ENCODE measurements at places on chromosomes 5 and 9.
A peak's percentile ranks its signal among the peaks of the same experiment; 100 is the strongest.

- peaks cover 6% of the 10 kb centered on the region for H3K27me3 ChIP-seq
- H3K27ac ChIP-seq, result peak overlapping the region; percentile 77
- H3K4me1 ChIP-seq, result peaks cover 32% of the 10 kb centered on the region
- DNase-seq, result peak; percentile 56
- peaks cover 8% of the 10 kb centered on the region for H3K36me3 ChIP-seq
- peak overlapping the region; percentile 11 for H3K4me3 ChIP-seq
Observed at GRCh38 chr9:88303721-88304451, 84.4 kb upstream of the SPIN1 start.

GRCh38 chr5:147509710-147510651 lies at the start of gene DPYSL3:
DPYSL3 (minus strand) TSS chr5:147510068; CDS start chr5:147509858, 210 bp downstream.
- H3K4me3 ChIP-seq, result no peak within 1 kb of the TSS
- H3K27me3 ChIP-seq, result peaks cover 27% of the 10 kb centered on the region
- H3K4me1 ChIP-seq, result peaks cover 5% of the 10 kb centered on the region
- DNase-seq, result no peak

- H3K27me3 ChIP-seq, result no peaks in the 10 kb centered on the region
- DNase-seq, result no peak
- H3K4me3 ChIP-seq, result no peak overlapping the region
- peak overlapping the region; percentile 70 for H3K27ac ChIP-seq
- H3K4me1 ChIP-seq, result peaks cover 5% of the 10 kb centered on the region
Observed at GRCh38 chr5:173689737-173690360, 73.4 kb upstream of the BOD1 start.

DNA sequence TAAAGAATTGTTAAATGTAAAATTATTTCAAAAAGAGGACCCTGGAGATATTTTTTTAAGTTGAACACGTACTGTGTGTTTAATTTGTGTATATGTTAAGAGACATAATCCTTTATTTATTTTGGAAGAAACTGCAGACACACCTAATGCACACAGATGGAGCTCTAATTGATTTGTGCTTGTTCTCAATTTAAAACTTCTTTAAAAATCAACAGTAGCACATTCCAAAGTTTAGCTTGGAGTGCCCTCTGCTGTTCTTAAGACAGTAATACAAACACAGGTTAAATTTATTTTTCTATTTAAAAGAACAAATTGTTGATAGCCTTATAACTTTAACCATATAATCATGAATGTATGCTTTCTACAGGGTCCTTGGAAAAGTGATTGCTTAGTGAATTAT lies 277.6 kb upstream of the ADAMTS16 start:
- H3K27ac ChIP-seq, result no peak overlapping the region
- DNase-seq, result no peak
- no peaks in the 10 kb centered on the region for H3K36me3 ChIP-seq
- H3K27me3 ChIP-seq, result no peaks in the 10 kb centered on the region
- no peaks in the 10 kb centered on the region for H3K4me1 ChIP-seq

DNA sequence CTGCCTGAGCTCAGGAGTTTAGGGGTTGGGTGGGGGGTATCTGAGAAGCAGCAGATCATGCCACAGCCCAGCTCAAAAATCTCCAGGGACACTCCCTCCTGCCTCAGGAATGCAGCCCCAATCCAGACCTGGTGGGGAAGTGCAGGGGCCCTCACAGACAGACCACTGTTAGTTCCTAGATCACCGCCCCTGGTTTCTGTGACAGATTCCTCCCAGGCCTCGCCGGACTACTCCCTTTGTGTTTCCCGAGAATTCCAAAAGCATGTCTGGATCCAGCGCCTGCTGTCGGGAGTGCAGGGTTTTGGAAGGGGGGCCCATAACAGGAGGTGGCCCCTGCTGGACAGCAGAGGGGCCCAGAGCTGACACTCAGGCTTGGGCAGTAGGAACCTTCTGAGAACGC lies 74.5 kb downstream of the CTSL start:
- H3K27me3 ChIP-seq, result no peaks in the 10 kb centered on the region
- H3K27ac ChIP-seq, result no peak overlapping the region
- peaks cover 7% of the 10 kb centered on the region for H3K4me1 ChIP-seq
- no peak overlapping the region for H3K4me3 ChIP-seq

DNA sequence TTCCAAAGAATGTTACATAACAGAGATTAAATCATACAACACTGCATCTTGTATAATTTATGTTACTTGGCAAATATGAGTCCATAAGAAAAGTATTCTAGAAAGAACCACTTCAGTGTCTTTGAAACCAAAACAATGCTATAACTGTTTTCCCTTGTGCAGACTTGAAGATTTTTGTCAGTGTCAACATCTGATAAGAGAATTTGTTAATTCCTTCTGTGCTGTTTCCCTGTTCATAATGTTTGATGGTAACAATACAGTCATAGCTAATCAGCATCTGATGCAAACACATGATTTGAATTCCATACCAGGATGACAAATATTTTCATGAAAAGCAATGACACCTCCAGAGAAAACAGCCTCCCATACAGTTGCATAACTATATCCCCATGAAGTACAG lies 306.8 kb downstream of the SEMA5A start:
- no peak for DNase-seq
- H3K4me3 ChIP-seq, result no peak overlapping the region
- H3K36me3 ChIP-seq, result no peaks in the 10 kb centered on the region
- no peak overlapping the region for H3K27ac ChIP-seq
- peaks cover 2% of the 10 kb centered on the region for H3K27me3 ChIP-seq

DNA sequence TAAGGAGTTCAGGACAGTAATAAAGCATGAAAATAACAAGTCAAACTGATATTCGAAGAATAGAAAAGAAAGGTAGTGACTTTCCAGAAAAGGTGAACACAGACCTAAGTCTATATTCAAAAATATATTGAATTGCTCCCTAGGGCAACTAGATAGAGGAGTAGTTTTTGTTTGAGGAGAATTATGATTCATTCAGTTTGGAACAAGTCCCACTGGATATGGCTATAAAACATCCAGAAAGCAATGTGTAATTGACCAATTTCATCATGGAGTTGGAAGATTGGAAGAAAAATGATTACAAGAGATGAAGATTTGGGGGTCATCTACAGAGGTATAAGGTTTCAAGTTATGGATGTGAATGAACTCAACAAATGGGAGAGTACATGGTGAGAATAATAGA lies 117.5 kb upstream of the ZNF462 start:
- DNase-seq, result no peak
- no peak overlapping the region for H3K4me3 ChIP-seq
- no peaks in the 10 kb centered on the region for H3K36me3 ChIP-seq
- no peaks in the 10 kb centered on the region for H3K4me1 ChIP-seq
- H3K27me3 ChIP-seq, result no peaks in the 10 kb centered on the region

DNA sequence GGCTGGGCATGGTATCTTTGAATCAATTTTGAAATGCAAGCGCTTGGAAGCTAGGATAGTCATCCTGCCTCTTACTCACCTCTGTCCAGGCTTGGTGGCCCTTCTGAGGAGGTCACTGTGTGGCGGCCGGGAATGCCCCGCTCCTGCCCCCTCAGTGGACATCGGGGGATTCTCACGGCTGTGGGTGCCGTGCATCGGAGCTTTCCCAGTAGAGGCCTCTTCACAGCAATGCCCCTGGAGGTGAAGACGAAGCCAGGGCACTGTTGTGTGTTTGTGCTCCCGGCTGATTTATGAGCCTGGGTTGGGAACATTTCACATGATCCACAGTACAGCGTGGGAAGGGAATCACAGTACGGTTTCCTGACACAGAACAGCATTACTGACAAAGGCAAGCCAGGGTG lies 147.5 kb downstream of the NXNL2 start:
- no peaks in the 10 kb centered on the region for H3K4me1 ChIP-seq
- H3K4me3 ChIP-seq, result no peak overlapping the region

DNA sequence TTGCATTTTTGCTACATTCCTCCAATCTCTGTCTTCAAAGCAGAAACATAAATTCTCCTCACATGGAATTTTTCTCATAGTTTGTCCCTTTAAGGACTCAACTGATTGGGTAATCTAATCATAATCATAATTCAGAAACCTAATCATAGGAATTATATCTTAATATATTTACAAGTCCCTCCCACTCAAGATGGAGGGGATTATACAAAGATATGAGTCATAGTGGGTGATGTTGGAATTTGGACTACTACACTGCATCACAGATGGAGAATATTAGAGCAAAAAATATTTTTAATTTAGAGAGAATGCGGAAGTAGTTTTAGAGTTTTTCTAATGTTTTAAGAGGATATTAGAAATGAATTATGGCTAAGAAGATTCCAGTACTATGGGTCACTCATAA lies 1034.0 kb downstream of the DTWD2 start:
- no peaks in the 10 kb centered on the region for H3K4me1 ChIP-seq
- H3K36me3 ChIP-seq, result no peaks in the 10 kb centered on the region
- no peak overlapping the region for H3K4me3 ChIP-seq
- H3K27ac ChIP-seq, result no peak overlapping the region

DNA sequence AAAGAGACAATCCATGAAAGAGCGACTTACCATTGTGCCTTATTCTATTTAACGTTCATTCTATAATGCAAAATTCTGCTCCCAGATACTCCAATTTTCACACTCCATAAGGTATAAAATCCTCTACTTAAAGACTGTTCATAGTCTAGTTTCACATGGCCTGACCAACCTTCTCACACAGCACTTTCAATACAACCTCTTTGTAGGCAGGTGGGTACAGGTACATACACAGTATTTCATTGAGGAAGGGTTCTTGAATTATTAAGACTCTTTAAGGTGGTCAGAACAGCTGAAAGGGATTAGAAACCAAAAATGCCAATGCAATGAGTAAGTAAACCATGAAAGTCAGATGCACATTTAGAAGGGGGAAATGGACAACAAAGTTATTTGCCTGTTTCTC lies 352.0 kb downstream of the PARP8 start:
- DNase-seq, result no peak
- no peak overlapping the region for H3K27ac ChIP-seq
- H3K27me3 ChIP-seq, result no peaks in the 10 kb centered on the region
- H3K4me1 ChIP-seq, result no peaks in the 10 kb centered on the region
- H3K4me3 ChIP-seq, result no peak overlapping the region
- H3K36me3 ChIP-seq, result no peaks in the 10 kb centered on the region

DNA sequence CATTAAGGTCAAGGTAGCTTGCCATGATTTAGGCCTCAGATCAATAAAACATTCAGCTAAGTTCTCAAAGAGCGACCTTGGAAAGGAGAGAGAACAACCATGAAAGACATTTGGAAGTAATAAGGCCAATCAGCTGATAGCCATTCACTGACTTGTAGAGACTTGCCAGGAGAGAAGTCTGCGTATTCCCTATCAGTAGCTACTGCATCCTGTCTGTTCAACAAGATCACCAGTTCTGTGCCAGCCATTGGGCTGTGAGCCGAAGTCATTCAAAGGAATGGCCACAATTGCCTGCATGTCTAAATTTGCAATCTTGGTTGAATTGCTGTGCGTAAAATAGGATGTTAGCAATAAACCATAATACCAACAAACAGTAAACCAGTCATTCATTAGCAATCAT lies 219.8 kb downstream of the FBXL7 start:
- DNase-seq, result no peak
- no peak overlapping the region for H3K4me3 ChIP-seq
- H3K27ac ChIP-seq, result no peak overlapping the region

DNA sequence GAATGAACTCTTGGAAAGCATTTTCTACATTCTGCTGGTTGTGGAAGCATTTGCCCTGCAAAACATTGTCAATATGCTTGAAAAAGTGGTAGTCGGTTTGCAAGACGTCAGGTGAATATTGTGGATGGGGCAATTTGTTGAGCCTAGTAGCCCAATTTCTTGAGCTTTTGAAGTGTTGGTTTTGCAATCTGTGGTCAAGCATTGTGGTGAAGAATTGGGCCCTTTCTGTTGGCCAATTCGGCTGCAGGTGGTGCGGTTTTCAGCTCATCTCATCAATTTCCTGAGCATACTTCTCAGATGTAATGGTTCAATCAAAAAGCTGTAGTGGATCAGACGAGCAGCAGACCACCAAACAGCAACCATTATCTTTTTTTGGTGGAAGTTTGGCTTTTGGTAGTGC lies 426.8 kb upstream of the CDH9 start:
- no peak overlapping the region for H3K27ac ChIP-seq
- H3K4me3 ChIP-seq, result no peak overlapping the region
- DNase-seq, result no peak
- H3K27me3 ChIP-seq, result no peaks in the 10 kb centered on the region

DNA sequence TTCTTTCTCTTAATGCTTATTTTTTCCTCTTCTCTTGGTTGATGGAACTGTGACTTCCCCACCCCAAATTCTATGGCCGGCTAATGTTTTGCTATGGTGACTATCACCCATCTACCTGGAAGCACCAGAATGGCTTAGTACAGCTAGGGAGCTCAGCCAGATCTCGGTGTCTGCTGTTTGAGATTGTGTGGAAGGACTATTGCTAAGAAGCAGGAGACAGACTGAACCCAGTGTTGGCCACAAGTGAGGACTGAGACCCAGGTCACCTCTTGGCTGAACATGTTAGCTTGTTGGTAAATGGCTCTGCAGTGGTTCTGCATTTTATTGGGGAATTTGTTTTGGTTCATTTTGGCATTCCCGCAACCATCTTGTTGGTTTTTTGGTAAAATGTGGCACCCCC lies 2.7 kb downstream of the PRRC2B start:
- H3K27ac ChIP-seq, result peak overlapping the region; percentile 95
- no peak for DNase-seq
- H3K27me3 ChIP-seq, result no peaks in the 10 kb centered on the region
- peak overlapping the region; percentile 92 for H3K4me3 ChIP-seq
- peaks cover 68% of the 10 kb centered on the region for H3K4me1 ChIP-seq

- no peak overlapping the region for H3K4me3 ChIP-seq
- peaks cover 2% of the 10 kb centered on the region for H3K27me3 ChIP-seq
- H3K4me1 ChIP-seq, result no peaks in the 10 kb centered on the region
- no peaks in the 10 kb centered on the region for H3K36me3 ChIP-seq
Observed at GRCh38 chr9:124794902-124795491, 18.1 kb downstream of the OLFML2A start.

DNA sequence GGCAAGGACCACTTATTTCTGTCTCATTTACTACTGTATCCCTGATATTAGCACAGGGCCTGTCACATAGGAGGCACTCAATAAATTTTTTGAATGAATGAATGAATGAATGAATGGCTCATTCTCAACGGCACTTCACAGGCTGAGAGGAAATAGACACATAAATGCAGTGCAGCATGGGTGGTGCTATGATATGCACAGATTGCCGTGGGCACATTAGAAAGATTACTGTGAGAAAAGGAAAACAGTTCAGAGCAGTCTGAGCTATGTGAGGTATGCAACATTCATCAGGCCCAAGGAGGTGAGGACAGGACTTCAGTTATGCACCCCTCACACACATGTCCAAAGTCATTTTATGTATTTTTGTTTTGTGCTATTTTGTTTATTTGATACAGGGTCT lies 6.4 kb upstream of the NOL6 start:
- H3K4me3 ChIP-seq, result no peak overlapping the region
- no peaks in the 10 kb centered on the region for H3K36me3 ChIP-seq
- H3K27me3 ChIP-seq, result no peaks in the 10 kb centered on the region

- peaks cover 7% of the 10 kb centered on the region for H3K36me3 ChIP-seq
- peaks cover 12% of the 10 kb centered on the region for H3K4me1 ChIP-seq
- DNase-seq, result no peak
- H3K27me3 ChIP-seq, result no peaks in the 10 kb centered on the region
- H3K4me3 ChIP-seq, result no peak overlapping the region
- no peak overlapping the region for H3K27ac ChIP-seq
Observed at GRCh38 chr5:141944076-141944475, 13.9 kb downstream of the PCDH12 start.

GRCh38 chr5:38607930-38608564 lies 51.6 kb upstream of the LIFR start:
- H3K27ac ChIP-seq, result no peak overlapping the region
- no peak for DNase-seq
- H3K36me3 ChIP-seq, result no peaks in the 10 kb centered on the region
- H3K4me1 ChIP-seq, result no peaks in the 10 kb centered on the region

GRCh38 chr9:106575823-106576222 lies 287.1 kb upstream of the ZNF462 start:
- H3K4me1 ChIP-seq, result no peaks in the 10 kb centered on the region
- no peak for DNase-seq
- no peak overlapping the region for H3K4me3 ChIP-seq
